ENCODE measurements at places on chromosomes 12 and 14. TPM values are rescaled to one million over a fixed set of nuclear protein-coding genes. Genes with fewer than 3 reads are reported as not detected.

- DNase-seq: peak; percentile 87
- no peaks in the 10 kb centered on the region for H3K36me3 ChIP-seq
- no peaks in the 10 kb centered on the region for H3K27me3 ChIP-seq
- H3K27ac ChIP-seq: peak overlapping the region; percentile 13
- H3K4me1 ChIP-seq: no peaks in the 10 kb centered on the region
These were observed 5.7 kb downstream of the WNT5B start for GRCh38 chr12:1634590-1635191.

- H3K4me1 ChIP-seq: no peaks in the 10 kb centered on the region
- H3K4me3 ChIP-seq: no peak overlapping the region
- no peaks in the 10 kb centered on the region for H3K27me3 ChIP-seq
These were observed 17.4 kb upstream of the SALL2 start for GRCh38 chr14:21543521-21543960.

DNA sequence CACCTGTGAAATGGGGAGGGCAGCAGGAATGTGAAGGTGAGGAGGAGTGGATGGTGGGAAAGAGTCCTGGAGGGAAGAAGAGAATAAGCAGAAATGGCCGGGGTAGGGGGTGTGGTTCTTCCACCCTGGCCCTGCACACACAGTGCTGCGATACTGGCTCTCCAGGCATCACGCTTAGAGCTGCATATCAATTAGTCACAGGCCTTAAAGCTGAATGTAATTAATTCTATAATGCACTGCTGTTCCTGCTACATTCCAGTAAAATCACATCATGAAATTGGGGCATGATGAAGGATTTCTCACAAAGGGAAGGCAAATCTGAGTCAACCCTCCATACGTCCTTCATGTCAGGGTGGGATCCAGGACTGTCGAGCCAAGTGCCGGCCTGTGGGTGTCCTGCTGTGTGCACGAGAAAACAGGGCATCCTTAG lies 566.1 kb downstream of the BCL11B start:
- no peak overlapping the region for H3K4me3 ChIP-seq
- H3K27ac ChIP-seq: no peak overlapping the region
- no peaks in the 10 kb centered on the region for H3K36me3 ChIP-seq
- no peaks in the 10 kb centered on the region for H3K4me1 ChIP-seq
- DNase-seq: no peak

DNA sequence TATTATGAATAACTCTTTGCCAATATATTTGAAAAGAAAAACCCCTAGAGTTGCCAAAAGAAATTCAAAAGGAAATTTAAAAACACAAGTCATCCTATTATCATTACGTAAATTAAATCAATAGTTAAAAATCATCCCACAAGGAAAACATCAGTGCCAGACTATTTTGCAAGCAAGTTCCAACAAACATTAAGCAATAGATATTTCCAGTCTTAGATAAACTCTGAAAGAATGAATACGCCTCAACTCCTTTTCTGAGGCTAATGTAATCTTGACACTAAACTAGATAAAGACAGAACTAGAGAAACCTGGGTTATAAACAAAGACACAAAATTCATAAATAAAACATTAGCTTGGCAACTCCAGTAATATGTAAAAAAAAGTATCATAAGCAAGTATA lies 245.9 kb downstream of the FOXN3 start:
- no peak overlapping the region for H3K27ac ChIP-seq
- H3K4me1 ChIP-seq: peaks cover 16% of the 10 kb centered on the region
- no peak for DNase-seq
- H3K36me3 ChIP-seq: peaks cover 3% of the 10 kb centered on the region
- no peak overlapping the region for H3K4me3 ChIP-seq

GRCh38 chr12:60394665-60395064 lies 798.8 kb downstream of the SLC16A7 start:
- no peak overlapping the region for H3K4me3 ChIP-seq
- DNase-seq: no peak
- H3K36me3 ChIP-seq: no peaks in the 10 kb centered on the region

DNA sequence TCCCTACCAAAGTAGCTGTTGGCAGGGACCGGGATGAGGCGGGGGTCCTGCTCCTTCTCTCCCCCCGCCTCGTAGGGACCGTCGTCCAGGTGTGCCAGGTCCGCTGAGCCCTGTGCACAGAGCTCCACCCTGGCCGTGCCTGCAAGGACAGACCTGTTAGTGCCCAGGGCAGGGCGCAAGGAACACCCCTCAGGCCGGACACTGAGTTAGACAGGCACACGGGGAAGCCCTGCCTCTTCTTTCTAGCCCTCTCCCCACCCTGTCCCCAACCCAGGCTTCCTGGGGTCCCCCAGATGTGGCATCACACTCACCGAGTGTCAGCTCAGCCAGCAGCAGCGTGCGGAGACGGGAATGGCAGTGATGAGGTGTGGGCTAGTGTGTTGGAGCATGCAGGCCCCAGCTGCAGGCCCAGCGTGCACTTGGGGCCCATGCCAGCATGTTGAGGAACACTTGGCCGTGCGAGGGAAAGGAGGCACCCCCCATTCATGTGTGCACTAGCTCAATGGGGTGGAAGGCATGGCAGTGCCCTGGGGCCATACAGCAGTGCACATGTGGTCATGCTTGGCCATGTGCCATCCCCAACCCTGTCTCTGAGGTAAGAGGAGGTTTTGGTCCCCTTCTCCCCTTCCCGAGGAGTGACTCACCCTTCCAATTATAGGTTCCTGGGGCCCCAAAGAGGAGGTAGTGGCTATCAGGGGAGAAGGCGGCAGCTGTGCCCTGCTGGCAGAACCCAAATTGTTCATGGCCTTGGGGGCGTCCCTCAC lies 7.3 kb downstream of the ITGA7 start:
- H3K4me3 ChIP-seq: no peak overlapping the region
- no peaks in the 10 kb centered on the region for H3K36me3 ChIP-seq
- peak; percentile 48 for DNase-seq
- no peak overlapping the region for H3K27ac ChIP-seq

DNA sequence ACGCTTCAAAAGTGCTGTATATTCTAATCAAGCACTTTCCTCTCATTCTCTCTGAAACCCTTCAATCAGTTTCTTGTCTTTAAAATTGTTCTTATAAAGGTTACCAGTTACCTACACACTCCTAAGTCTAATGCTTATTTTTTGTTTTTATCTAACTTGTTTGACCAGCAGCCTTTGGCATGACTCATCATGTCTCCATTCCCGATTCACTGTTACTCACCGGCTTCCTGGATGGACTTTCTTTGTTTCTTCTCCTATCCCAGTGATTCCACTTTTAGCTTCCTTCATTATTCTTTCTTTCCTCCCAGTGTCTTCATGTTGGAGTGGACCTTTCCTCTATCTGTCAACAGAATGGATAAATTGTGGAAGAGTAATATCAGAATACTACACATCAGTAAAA lies 368.6 kb upstream of the CCDC196 start:
- no peak overlapping the region for H3K27ac ChIP-seq
- H3K27me3 ChIP-seq: no peaks in the 10 kb centered on the region
- H3K4me3 ChIP-seq: no peak overlapping the region
- DNase-seq: no peak

- H3K4me1 ChIP-seq: no peaks in the 10 kb centered on the region
- H3K36me3 ChIP-seq: no peaks in the 10 kb centered on the region
- peak overlapping the region; percentile 85 for H3K27ac ChIP-seq
- peak overlapping the region; percentile 47 for H3K4me3 ChIP-seq
- peak; percentile 83 for DNase-seq
These were observed 1.9 kb downstream of the BCL7A start for GRCh38 chr12:122023339-122024131.

DNA sequence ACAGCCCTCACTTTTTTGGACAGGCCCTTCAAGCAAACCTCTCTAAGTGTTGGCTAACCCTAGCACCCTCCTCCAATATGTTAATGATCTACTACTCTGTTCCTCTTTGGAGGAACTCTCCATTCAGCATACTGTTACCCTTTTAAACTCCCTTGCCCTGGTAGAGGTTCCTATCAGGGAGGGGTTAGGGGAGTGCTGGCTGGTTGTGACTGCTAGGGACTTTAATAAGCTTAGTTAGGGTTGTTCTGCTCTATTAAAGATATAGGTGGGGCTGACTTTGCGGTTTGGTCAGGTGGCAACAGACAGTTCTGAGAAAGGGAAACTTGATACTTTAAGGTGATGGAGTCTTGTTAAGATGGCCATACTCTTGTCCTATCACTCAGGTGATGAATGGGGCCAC lies 301.5 kb upstream of the FBXO33 start:
- H3K36me3 ChIP-seq: no peaks in the 10 kb centered on the region
- no peaks in the 10 kb centered on the region for H3K27me3 ChIP-seq
- H3K4me3 ChIP-seq: no peak overlapping the region
- H3K27ac ChIP-seq: no peak overlapping the region

GRCh38 chr12:4137441-4137840 lies 136.1 kb upstream of the CCND2 start:
- no peaks in the 10 kb centered on the region for H3K27me3 ChIP-seq
- no peak overlapping the region for H3K4me3 ChIP-seq
- no peaks in the 10 kb centered on the region for H3K4me1 ChIP-seq
- no peak overlapping the region for H3K27ac ChIP-seq
- H3K36me3 ChIP-seq: no peaks in the 10 kb centered on the region
- DNase-seq: no peak

DNA sequence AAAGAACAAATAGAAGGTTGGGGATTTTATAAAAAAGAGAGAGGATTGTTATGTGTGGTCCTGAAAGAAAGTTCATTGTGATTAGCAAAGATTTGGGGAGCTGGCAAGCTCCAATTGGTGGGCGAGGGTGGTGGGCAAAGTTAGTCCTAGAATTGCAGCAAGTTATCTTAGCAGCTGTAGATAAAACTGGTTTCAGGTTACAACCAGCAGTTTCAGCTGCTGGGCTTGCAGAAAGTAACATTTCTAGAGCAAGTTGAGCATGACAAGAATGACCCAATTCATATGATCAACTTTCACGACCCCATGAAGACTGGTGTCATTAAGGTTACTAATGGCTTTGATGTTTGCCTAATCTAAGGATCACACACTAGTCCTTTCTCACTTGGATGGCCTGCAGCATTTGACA lies 177.9 kb upstream of the NUDT4 start:
- H3K36me3 ChIP-seq: no peaks in the 10 kb centered on the region
- H3K4me1 ChIP-seq: no peaks in the 10 kb centered on the region
- no peak for DNase-seq
- no peak overlapping the region for H3K27ac ChIP-seq
- no peak overlapping the region for H3K4me3 ChIP-seq
- H3K27me3 ChIP-seq: no peaks in the 10 kb centered on the region

DNA sequence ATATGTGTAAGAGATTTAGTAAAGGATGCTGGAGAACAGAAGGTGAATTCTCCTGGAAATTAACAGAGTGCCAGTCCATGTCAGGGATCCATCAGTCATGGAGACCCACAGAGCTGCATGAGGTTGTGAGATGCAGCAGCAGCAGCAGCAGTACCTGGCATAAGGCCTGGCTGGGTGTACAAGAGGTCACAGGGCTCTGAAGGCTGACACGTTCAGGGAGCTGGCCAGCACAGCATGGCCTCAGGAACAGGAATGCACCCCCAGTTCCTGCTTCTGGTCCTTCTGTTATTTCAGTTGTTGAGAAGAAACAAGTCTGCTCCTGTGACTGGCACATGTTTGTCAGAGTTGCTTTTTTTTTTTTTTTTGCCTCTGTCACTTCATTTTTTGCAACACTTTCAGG lies 210.8 kb downstream of the CNTN1 start:
- H3K4me1 ChIP-seq: no peaks in the 10 kb centered on the region
- no peaks in the 10 kb centered on the region for H3K27me3 ChIP-seq
- H3K36me3 ChIP-seq: no peaks in the 10 kb centered on the region
- no peak for DNase-seq

The GALNT6 gene
- total RNA-seq: 1.6 TPM

The OAS2 gene
- 7.8 TPM for total RNA-seq

The ALDH2 gene
- 582 TPM for total RNA-seq

Measured in right lobe of liver (tissue), 6 donors.